NCI-H2081 treated with DMSO at 0.1 percent for 48 hours (cell line): ENCODE measurements at places on chromosomes 1 and 21.

- no peak for DNase-seq
Measured at GRCh38 chr1:206719169-206719839, 34.6 kb downstream of the MAPKAPK2 start.

DNA sequence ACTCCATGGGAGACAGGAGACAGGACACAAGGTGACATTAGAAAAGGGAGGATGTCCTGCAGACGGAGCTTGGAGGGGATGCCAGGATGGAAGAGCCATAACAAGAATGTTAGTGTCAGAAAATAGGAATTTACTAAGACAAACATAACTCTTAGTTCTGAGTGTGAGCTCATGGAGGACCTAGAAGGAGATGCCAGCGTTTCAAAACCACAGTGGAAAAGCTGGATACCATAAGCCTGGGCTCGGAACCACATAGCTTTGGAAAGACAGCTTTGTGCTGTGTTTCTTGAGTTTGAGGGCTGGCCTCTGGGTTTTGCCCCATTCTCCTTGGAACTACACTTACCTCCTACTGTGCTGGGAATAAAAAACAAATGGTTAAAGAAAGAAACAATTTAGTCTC is 128.4 kb downstream of the S1PR1 start:
- DNase-seq = no peak

- DNase-seq = no peak
Measured at GRCh38 chr1:119254067-119254720, 113.7 kb upstream of the WARS2 start.

- no peak for DNase-seq
Measured at GRCh38 chr1:177848577-177848976, 121.3 kb downstream of the SEC16B start.

DNA sequence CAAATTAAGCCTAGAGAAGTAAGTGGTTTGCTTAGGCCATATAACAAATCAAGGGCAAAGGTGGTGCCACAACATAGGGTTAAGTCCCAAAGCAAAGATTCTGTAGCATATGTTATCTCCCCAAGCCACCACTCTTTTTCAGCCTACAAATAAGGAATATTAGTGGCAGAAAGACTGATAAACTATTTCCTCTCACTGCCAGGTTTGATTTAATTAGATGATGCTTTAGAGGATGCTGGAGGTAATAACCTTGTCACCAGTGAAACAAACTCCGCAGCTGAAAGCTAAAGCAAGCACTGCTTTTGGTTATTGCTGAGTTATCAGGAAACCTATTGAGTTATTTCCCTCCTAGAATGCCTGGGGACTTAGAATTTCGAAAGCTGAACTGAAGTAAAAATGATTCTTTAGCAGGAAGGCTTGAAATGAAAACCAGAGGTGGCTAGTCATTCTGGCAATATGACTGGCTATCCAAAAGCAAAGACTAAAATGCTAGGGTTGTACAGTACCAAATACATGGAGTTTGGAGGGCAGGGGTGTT is 145.2 kb downstream of the SYT2 start:
- no peak for DNase-seq

DNA sequence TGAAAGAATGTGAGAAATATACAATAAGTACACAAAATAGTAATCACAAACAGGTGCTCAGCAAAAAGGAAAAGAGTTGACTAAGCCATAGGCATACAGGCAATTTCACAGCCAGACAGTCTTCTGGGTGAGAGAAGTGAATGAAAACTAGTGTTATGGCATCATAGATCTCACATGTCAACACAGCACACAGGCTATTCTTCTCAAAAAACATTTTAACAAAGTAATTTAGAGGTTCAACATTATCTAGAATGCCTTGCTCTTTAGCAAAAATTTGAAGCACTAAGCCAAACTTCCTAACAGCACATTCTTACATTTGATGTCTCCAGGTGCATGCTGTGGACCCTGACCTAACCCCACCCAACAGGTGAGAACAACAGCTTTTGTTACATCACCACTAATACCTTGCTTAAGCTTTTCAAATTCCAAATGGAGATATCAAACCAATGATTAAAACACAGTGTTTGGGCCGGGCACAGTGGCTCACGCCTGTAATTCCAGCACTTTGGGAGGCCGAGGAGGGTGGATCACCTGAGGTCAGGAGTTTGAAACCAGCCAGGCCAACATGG is 30.5 kb downstream of the OTUD7B start:
- no peak for DNase-seq

DNA sequence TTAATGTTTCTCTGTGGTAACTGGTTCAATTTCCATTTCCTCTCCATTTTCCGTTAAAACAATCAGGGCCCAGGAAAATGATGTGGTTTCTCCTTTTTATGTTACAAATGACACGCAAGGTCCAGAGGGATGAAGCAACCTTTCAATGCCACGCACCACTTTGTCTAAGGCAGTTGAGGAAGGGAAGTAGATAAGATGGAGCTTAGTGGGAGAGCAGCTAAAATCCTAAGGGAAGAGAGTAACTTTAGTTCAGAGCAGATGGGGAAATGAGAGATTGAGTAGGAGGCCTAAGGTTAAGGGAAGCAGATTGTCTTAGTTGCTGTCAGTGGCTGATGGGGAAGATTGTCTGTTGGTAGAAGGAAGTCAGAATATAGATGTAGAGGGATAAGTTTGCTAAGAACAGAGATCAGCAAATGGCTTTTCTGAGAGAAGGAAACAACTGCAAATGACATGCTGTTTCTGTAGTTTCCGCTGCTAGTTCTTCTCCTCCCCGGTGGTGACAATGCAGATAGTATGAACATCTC is 660 bp downstream of the CD1C start:
- no peak for DNase-seq

GRCh38 chr1:205360891-205361290 is 4.2 kb upstream of the KLHDC8A start:
- DNase-seq = no peak

- no peak for DNase-seq
Measured at GRCh38 chr1:34924759-34925555, 4.5 kb downstream of the DLGAP3 start.

DNA sequence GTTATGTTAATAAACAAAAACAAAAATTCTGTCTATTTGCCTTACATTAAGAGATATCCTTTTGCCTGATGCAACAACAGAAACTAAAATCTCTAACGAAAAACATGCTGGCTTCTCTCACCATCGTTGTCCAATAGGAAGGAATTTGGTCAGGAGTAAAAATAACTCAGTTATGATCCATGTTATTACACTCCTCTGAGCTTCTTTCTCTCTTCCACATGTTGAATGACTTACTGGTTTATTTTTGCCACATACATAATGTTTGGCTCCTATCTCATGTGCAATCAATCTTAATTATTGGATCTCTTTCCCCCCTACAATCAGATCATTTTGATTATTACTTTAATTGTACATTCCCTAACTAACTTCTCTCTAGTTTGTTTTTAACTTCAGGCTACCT is 688.4 kb downstream of the USP25 start:
- DNase-seq = no peak

DNA sequence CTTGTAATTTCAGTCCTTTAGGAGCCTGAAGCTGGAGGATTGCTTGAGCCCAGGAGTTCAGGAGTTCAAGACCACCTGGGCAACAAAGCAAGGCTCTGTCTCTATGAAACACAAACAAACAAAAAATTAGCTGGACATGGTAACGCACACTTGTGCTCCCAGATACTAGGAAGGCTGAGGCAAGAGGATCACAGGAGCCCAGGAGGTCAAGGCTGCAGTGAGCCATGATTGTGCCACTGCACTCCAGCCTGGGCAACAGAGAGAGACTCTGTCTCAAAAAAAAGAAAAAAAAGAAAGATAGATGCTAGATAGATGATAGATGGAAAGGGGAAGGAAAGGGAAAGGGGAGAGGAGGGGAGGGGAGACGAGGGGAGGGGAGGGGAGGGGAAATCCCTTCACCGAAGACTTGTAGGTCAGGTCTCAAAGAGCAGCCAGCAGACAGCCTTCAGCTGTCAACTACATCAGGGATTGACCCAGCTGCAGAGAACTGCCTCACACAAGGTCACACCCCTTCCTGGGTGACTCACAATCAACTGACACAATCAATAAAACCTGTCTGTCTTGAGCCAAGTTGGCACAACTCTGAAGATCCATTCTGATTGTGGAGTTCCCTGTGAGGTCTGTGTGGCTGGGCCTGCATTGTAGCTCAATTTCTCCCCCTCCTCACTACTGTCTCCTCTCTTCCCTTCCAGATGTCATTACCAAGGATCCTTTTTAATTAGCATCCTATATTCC is 200.6 kb downstream of the RGS7 start:
- DNase-seq = no peak

DNA sequence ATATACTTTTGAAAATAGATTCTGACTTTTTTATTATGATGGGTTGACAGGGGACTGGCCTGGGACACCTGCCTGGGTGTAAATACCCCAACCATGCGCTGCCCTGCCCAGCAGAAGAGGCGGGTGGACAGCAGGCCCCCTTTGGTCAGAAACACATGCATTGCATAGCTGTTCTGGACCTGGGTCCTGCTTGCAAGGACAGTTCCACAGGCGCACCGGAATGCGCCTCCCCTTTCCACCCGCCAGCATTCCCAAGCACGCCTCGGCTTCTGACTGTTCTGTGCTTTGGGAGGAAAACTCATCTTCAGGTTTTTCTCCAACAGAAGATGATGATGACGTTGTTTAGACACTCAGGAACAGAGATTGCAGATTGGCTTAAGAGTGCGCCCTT is 428 bp upstream of the ZNF678 start:
- DNase-seq = no peak

DNA sequence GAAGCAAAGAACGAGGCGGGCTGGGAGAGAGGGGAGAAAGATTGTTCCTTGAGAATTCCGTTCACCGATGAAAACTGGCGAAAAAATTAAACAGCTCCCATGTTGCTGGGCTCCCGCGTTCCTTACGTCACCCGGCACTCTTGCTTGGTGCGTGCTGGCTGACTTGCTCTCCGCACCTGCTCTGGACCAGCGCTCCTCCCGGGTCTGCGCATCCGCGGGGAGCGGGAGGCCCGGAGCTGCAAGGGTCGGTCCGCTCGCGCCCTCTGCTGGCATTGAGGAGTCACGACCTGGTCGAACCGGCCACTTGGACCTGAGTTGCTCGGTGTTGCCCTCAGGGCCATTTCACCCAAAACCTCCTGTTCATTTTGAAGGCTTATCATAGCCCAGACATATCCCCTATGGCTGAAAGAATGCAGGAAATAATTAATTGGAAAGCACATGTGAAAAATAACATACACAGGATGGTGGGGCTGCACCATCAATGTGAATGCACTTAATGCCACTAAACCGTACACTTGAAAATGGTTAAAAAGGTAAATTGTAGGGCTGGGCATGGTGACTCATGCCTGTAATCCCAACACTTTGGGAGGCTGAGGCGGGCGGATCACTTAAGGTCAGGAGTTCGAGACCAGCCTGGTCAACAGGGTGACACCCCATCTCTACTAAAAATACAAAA is 98.9 kb upstream of the BACE2 start:
- DNase-seq = peak; percentile 59

- no peak for DNase-seq
Measured at GRCh38 chr1:3283849-3284248, 170.6 kb upstream of the ARHGEF16 start.

- no peak for DNase-seq
Measured at GRCh38 chr21:43329711-43330269, 97.1 kb downstream of the SIK1 start.

DNA sequence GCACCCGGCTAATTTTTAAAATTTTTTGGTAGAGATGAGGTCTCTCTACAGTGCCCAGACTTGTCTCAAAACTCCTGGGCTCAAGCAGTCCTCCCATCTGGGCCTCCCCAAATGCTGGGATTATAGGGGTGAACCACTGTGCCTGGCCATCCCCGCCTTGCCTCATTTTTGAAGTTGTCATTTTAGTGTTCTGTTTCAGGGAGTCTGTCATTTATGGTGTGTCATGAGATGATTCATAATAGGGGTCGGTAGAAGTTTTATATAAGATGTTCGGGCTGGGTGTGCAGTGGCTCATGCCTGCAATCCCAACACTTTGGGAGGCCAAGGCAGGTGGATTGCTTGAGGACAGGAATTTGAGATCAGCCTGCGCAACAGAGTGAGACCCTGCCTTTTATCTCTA is 8.5 kb downstream of the PRCC start:
- DNase-seq = no peak

DNA sequence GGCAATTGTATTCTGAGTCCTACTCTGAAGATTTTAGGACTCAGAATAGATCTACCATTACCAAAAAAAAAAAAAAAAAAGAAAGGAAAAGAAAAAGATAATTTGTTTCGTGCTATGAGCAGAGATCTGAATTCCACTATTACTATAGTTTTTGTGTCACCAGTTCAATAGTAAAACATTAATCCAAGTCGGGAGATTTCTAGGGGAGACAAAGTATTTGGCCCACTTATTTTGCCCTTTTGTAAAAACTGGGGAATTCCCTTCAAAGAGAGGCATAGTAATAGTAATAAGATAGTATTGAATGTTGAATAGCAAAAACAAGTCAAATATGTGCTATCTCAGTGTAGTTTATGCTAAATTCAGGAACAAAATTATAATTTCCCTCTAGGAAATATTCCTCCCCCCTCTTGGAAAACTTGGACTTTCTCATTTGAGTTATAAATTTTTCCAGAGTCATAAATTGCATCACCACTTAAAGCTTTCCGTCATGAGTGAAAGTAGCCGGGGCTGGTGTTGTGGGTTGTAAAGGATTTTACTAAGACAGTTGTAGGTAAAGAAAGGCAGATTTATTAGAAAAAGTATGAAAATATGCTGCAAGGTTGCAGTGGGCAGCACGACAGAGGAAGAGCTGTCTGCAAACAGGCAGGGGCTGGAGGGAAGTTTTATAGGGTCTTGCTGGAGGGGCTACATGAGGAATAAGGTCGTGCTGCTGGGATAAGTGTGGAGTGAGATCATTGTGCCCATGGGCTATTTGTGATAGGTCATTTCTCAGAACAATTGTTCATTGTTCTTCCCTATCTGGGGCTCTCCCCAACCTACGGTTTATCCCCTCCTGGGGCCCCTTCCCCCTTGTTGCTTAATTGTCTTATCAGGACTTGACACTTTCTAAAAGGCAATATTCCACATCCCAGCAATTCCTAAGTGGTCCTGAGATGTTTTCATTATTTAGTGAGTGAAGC is 1009.9 kb downstream of the PLA2G4A start:
- DNase-seq = no peak

DNA sequence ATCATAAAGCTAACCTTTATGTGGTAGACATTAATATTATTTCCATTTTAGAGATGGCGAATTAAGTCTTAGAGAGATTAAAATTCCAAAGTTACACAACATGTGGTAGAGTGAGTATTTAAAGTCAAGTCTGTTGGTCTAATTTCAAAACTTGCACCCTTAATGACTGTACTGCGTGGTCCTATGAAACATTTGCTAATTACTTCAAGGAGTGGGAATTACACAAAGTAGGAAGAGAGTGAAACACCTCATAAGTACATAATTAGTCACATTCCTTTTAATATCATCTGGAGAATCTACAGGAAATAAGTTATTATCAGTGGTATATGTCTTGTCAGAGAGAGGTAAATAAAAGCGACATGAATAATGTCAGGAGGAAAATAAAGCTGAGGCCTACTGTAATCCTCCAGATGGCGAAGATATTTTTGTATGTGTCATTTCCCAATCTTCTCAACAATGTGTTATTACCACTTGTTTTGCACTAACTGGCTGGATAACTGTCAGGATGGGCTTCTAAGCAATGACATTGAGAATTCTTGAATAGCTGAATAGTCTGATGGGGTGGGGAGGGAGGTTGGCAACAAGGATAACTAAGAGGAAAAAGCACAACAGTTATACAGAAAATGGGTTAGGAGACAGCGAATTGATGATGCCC is 95.5 kb downstream of the TNFSF18 start:
- DNase-seq = no peak

- no peak for DNase-seq
Measured at GRCh38 chr21:38269576-38269936, 12.8 kb downstream of the KCNJ15 start.
